Cortex of kidney (tissue), 1 donor: ENCODE measurements at places on chromosomes 2 and 18.

GRCh38 chr2:236633219-236633570, 63.6 kb downstream of the ACKR3 start:
- no peak for DNase-seq

DNA sequence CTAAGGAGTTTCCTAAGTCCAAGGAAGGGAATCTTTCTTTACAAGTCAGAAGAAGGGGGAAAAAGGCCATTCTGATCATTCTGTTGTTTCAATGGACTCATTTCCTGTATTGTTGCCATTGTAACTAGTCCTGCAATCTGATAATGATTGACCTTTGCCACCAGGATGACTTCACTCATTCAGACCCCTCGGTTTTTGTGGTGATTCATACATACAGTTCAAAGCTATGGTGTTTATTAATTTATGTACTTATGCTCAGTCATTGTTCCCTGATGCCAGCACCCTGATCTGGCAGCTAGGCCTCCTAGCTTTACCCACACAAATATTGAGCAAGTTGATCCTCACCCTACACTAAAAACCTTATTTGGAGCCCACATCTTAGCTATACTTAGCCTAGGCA, 57.6 kb upstream of the ZNF519 start:
- no peak for DNase-seq

GRCh38 chr2:180933332-180933731, 47.1 kb upstream of the UBE2E3 start:
- no peak for DNase-seq

- no peak for DNase-seq
Observed at GRCh38 chr18:12283256-12283655, 24.8 kb upstream of the TUBB6 start.

- DNase-seq, result no peak
Observed at GRCh38 chr2:23414871-23415270, 29.9 kb downstream of the KLHL29 start.

- no peak for DNase-seq
Observed at GRCh38 chr2:189685540-189686229, 11.2 kb downstream of the ANKAR start.

DNA sequence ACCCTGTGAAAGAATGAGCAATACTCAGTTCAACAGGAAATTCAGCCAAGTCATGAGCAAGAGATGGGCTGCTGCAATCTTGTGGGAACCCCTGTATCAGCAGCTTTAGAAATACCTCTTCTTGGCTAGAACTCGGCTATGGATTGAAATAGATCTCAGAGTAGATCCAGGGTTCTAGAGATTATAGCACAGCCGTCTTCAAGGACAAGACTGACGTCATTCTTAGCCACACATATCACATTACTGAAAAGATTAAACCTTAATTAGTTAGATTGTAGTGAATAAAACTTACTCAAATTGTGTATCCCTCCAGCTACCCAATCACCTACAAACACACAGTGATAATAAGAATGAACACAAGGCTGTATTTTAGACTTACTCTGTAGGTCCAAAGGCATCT, 776.4 kb downstream of the EPHA4 start:
- DNase-seq, result no peak

GRCh38 chr18:9609190-9609589, 5.2 kb downstream of the PPP4R1 start:
- no peak for DNase-seq

DNA sequence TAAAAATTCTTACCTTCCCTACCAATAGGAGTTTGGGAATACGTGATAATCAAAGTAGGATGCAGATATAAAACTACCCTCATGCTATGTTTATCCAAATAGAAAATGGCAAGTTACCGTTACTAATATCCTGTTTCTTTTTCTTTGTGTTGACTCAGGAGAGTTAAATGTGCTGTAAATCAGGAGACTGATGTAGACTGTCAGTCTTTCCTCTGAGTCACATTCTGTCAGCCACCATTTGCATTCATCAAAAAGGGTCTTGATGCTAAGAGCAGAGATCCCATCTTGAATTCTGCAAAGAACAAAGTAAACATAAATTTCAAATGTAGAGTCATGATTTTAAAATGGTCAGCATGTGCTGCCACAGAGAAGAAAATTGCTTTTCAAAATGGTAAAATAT, 712.8 kb downstream of the SOCS6 start:
- DNase-seq, result no peak

GRCh38 chr2:198113316-198113715, 308.9 kb downstream of the PLCL1 start:
- DNase-seq, result no peak

DNA sequence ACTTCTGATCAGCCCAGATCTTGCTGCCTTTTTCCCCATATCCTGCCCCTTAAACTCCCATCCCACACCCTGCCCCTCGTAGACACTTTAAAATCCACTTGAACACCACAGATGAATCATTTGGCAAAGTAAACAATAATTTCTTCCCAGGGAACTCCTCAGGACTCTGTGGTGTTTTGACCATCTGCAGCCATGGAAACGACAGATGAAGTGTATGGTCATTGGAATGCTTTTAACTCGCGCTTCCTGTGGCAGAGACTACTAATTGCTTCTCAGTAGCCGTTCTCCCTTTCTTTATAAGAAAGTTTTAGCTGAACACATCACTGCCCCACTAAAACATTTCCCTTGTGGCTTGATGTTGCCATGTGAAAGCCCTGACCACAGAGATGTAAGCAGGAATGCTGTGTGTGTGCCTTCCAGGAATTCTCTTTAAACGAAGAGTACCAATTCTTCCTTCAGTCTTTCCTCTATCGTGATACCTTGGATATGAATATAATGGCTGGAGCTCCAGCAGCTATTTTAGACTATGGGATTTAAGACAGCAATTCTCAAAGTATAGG, 92.7 kb upstream of the PARD3B start:
- no peak for DNase-seq

DNA sequence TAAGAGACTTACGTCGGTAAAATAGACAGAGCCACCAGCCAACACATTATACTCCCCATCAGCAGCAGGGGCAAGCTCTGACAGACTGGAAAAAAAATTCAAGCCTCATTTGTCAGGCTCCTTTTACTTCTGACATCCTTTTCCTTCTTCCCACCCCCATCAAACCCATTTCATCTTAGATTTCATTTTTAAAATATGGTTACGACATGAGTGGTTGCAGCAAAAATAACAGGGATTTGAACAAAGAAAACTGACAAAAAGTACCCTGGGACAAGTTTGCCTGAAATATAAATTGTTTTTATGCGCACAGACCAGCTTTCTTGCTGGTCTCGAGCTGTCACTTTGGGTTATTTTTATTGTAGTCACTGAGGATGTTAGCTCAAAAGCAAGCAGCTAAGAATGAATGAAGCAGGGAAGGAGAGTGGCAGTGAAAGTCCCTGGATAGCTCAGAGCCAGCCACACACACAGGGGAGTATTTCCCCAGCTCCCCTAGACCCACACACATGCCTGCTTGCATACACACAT, 30.7 kb upstream of the LINC00305 start:
- no peak for DNase-seq

- no peak for DNase-seq
Observed at GRCh38 chr2:127792805-127793204, 18.2 kb downstream of the WDR33 start.

DNA sequence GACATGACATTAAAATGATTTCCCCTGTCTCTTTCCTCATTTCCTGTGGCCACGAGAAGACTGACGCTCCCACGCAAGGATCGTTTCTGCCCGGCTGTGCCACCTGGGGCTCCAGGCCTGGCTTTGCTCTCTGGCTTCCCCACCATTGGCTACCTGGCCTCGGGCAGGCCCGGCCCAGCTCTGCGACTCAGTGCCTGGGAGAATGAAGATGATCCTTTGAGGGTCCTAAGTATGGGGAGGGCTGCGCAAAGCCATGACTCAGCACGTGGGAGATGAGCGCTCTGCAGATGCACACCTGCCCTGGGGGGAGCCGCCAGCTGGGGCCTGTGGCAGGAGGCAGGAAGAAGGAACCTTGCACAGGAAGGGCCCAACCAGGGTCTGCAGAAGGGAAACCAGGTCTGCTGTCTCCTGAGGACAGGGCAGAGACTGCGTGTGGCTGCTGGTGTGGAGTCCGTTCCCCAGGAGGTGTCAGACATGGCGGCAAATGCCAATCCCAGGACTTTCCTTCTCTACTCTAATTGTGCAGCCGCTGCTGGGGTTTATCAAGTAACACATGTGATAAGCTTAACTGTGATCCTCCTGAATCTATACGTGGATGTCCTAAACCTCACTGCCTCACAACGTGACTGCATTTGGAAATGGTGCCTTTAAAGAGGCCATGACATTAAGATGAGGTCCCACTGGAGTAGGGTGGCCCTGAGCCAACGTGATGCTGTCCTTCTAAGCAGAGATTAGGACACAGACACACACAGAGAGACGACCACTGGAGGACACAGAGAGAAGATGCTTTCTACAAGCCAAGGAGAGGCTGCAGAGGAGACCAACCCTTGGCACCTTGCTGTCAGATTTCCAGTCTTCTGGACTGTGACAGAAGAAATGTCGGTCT, 32.9 kb downstream of the MBP start:
- DNase-seq, result no peak

DNA sequence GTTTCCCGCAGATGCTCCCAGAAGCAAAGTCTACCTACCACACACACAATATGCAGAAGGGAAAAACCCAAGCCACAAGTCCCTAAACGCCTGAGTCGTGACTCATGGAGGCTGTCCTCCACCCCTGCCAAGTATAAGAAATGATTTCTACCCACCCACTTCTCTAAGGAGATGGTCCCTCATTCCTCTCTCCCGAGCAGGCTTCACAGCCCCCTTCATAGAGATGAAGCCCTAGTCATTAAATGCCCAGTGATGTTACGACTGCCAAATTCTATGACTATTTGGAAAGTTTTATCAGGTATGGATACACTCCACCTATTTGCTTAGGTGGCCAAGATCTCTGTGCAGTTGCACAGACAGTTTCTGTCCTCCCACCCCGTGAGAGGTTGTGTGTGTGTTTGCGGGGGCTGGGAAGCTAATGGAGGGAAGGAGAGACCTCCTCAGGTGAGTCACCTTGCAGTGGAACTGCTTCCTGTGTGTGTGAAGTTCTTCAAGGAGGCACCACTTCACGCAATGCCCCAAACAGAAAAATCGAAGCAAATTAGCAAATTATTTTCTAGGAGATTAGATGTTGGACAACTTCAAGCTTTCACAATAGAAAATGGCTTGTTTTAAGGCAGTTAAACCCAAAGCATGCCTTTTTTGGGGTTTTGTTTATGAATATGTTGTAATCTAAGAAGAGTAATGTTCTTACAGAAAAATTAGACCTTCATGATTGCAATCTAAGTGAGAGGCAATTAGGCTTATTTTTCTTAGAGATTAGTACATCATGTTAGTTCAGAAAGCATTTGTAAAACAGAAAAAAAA, 175.2 kb downstream of the TGIF1 start:
- no peak for DNase-seq

DNA sequence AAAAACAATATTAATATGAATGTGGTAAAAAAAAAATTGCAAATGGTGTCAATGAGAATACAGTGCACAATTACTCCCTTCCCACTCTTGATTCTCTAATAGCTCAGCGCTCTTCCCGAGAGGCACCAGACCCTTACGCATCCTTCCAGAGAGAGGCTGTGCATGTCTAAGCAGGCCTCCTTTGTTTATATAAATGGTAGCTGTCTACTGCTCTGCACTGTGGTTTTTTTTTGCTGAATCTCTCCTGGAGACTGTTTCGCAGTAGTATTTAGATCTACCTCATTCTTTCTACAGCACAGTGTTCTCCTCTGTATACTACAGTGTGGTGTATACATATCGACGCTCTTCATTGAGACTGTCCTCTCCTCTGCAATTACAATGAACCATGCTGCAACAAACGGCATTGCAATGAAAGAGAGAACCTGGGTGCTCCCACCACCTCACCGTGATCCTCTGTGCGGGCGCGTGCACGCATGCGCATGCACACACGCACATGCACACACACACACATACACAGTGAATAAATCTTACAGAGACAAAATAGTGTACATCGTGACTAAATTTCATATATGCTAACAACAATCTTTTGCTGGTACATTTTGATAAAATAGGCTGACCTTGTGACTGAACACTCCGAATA, 19.4 kb downstream of the SEPTIN10 start:
- no peak for DNase-seq

DNA sequence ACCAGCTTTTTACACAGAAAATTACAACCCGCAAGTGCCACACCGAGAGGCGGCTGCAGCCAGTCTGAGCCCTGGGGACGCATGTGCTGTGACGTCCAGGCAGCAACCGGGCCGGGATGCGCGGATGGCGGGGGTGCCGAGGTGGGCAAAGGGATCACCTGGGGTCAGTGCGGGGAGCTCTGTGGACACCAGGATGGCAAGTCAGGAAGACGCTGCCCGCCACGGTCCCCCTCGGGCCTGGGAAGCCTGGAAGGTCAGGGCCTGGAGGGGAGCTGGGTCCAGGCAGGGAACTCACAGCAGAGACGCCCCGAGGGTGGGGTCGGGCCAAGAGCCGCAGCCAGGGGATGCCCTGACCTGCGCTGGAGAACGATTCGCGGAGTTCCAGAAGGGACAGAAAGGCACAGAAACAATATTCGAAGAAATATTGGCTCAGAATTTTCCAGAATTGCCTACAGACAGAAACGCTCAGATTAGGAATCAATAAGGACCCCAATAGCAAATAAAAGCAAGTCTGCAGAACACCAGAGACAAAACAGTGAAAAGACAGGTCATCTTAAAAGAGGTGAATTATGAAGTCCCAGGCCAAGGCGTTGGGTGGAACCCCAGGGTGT, 11.7 kb upstream of the KIF1A start:
- no peak for DNase-seq

GRCh38 chr2:84799772-84800171, 81.1 kb downstream of the TRABD2A start:
- DNase-seq, result no peak
